ENCODE measurements at places on chromosomes 12 and 14.

- no peak for DNase-seq
Observed at GRCh38 chr12:125989696-125990095, 924.5 kb downstream of the AACS start.

DNA sequence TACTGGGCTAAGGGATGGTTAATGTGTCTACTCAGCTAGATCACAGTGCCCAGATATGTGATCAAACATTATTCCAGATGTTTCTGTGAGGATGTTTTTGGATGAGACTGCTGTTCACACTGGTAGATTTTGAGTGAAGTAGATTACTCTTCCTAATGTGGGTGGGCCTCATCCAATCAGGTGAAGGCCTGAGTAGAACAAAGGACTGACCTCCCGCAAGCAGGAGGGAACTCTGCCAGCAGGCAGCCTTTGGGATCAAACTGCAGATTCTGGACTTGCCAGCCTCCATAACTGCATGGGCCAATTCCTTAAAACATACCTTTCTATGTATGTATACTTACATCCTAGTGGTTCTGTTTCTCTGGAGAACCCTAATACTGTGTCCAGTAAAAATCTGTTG lies 219.3 kb downstream of the APAF1 start:
- no peak for DNase-seq

DNA sequence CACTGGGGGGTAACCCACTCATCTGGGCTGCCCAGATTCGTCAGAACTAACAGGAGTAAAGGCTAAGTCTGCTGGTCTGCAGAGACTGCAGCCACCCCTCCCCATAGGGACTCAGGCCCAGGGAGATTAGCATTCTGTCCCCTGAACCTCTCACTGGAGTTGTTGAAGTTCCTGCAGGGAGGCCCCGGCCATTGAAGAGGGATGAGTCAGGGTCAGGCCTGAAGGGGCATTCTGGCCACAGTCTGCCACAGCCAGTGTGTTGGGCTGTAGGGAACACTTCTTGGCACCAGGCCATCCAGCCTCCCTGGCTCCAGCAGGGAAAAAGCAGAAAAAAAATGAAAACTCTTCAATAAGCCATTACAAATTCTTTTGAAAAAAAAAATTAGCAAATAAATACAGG lies 35.3 kb downstream of the KLRK1 start:
- no peak for DNase-seq

GRCh38 chr12:106115440-106115839 lies 23.3 kb downstream of the NUAK1 start:
- DNase-seq, result no peak

DNA sequence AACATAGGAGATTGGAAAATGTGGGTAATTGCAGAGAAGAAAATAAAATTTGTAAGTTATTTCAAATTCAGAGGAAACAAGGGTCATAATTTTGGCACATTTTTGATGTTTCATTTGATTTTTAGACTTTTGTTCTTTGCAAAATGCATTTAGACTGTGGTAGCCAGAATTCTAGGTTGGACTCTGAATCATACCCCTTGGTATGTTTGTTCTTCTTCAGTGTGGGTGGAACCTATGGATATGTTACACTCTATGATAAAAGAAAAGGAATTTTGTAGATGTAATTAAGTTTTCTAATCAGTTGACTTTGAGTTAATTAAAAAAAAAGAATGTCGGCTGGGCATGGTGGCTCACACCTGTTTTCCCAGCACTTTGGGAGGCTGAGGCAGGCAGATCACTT lies 827.0 kb downstream of the AACS start:
- DNase-seq, result no peak

DNA sequence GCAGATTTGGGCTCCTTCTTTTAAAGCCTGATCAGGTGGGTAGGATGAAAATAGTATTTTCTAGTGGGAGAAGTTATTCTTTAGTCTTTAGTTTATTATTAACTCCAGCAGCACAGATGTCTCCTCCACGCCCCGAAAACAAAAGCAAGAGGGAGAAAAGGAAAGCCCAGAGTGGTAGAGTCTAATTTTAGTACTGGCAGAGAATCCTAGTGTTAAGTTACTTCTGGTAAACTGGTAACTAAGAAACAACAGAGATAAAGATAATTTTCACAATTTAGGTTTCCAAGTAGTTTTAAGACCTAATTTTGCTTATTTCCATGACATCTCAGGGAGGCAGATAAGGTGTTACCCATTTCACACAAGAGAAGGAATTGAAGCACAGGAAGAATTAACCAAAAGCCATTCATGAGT lies 16.3 kb downstream of the ATP5MC2 start:
- DNase-seq, result no peak

- DNase-seq, result no peak
Observed at GRCh38 chr12:122155705-122156104, 18.3 kb downstream of the IL31 start.

- no peak for DNase-seq
Observed at GRCh38 chr14:99566009-99566389, 38.0 kb downstream of the CCDC85C start.

DNA sequence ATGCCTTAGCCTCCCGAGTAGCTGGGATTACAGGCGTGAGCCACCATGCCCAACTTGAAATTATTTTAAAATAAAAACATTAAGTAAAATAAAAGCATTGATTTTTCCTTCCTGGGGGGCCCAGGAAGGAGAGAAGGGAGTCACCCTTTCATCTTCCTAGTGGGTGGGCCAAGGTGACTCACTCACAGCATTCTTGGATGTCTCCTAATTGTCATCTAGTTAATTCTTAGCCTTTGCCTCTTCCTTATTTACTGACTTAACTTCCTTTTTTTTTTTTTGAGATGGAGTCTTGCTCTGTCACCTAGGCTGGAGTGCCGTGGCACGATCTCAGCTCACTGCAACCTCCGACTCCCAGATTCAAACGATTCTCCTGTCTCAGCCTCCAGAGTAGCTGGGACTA lies 29.2 kb downstream of the TMEM120B start:
- no peak for DNase-seq

DNA sequence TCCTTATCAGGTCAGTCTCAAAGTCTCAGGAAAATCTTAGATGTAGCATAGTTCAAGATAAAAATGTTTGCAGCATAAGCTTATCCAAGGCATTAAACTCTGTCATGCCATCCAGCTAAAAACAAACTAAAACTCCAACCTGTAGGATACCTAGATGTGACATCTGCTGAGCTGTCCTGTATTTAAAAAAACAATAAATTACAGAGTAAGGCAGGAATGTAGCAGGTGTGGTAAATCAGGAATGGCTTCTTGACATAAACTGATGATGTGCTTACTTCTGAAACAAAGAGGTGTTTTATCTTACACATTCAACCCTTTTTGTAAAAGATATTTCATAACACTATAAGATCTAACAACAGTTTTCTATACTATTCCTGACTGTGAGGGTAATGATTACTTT lies 30.6 kb upstream of the DLGAP5 start:
- DNase-seq, result no peak

DNA sequence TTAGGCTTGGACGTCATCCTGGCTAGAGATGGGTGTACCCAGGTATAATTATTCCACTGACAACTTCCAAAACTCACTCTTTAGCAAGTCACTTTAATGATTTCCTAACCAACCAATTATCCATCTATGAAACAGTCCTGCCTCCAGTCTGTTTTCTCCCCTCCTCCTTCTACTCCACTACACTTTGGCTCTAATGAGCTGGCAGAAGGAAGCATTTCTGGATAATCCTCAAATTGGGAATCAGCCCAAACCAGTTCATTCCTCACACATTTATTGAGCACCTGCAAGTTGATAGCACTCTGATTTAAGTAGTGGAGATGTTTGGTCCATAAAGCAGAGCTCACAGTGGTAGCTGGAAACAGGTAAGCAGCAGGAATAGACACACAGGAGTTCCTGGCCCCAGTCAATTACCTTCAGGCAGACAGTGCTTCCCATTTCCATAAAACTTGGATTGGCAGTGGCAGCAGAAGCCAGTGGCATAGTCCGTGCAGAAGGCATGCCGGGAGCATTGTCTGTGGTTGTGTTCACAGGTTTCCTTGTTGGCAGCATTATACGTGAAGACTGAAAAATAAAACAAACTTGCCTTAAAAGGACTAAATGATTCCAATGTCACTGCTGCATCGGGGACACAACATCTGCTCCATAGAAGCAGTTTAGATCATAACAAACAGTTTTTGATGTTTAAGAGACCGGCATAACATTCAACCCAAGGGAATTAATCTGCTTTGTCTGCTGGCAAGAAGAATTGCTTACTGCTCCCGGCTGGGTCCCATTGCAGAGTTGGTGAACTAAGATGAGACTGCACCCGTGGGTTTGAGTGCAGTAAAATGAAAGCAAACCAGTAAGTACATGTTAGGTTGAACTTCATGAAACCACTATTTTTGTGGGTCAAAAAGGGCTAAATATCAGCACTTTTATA lies 26.2 kb downstream of the NID2 start:
- DNase-seq, result no peak

GRCh38 chr12:388541-389141 lies 479 bp downstream of the KDM5A start:
- no peak for DNase-seq

- DNase-seq, result no peak
Observed at GRCh38 chr12:133130808-133131128, 341 bp downstream of the ZNF10 start.

- no peak for DNase-seq
Observed at GRCh38 chr14:100401031-100401692, 78.0 kb downstream of the SLC25A47 start.

DNA sequence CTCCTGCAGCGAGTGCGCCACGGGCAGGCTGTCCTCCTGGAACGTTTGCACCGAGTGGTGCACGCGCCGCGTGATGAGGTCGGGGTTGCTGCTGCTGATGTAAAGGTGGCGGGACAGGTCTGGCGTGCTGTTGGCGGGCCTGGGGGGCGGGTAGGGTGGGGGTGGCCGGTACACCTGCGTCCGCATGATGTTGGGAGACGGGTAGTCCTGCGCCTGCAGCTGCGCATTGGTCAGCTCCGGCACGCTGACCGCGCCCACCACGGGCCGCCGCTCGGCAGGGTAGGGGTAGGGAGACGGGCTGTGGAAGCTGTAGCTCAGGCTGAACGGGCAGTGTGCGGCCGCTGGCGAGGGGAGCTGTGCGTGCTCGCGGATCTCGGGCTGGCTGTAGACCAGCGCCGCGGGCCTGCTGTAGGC lies 75.2 kb downstream of the PTPN21 start:
- DNase-seq, result no peak

GRCh38 chr12:130213249-130213648 lies 51.0 kb downstream of the FZD10 start:
- DNase-seq, result no peak

- DNase-seq, result no peak
Observed at GRCh38 chr14:56185992-56186391, 67.8 kb downstream of the PELI2 start.

- DNase-seq, result no peak
Observed at GRCh38 chr14:90301668-90302090, 30.1 kb downstream of the NRDE2 start.

- DNase-seq, result no peak
Observed at GRCh38 chr12:112386726-112387125, 4.5 kb upstream of the HECTD4 start.

DNA sequence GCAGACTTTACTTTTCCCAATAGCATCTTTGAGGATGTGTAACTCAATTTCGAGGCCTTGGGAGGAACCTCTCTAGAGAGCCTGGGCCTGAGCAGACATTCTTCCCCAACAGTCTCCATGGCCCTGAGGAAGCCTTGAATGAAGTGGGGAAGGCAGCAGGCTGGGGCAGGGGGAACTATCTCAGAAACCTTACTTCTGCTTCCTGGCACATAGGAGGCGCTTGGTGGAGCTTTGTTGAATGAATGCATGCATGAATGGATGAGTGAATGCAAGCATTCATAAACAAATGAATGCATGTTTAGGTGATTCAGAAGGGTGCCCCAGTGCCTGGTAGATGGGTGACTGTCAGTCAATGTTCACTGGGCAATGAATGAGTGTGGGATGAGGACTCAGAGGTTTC lies 58.3 kb downstream of the GALNT16 start:
- no peak for DNase-seq

DNA sequence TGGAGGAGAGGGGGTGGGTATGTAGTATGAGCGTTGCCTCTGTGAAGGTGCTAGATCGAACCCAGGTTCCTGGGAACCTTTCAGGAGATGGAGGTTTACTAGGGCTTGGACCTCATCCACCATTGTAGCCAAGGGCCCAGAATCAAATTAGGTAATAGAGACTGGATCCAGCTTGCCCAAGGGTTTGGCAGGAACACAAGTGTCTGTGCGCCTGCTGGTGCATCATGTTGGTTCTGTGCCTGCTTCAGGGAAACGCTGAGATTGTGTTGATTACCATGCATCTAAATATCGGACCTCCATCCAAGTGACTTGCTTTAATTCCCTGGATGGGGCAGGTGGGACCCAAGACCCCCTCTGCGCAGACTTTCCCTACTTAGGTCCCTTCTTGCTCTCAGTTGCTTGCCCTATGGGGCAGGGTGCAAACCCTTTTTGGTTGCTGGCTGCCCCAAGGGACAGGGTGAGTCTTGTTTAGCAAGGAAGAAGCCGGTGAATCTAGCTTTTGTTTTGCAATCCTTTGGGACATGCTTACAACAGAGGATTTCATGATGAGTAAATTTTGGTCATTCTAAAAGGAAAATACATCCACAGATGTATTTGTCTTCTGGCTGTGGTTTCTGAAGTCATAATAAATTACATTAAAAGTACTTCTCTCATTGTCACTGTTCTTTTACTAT lies 189.8 kb upstream of the PRICKLE1 start:
- no peak for DNase-seq

DNA sequence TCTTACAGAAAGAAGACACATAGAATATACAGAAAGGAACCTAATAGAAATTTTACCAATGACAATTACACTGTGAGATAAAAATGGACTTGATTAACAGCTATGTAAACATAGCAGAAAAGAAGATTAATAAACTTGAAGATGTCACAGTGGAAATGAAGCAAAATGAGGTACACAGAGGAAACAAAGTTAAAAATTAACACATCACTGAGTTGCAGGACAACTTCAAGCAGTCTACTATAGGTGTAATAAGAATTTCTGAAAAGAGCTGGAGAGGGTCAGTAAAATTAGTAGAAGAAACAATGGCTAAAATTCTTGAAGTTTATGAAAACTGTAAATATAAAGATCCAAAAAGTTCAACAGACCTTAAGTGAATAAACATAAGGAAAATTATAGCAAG lies 738.7 kb downstream of the C12orf50 start:
- DNase-seq, result no peak

DNA sequence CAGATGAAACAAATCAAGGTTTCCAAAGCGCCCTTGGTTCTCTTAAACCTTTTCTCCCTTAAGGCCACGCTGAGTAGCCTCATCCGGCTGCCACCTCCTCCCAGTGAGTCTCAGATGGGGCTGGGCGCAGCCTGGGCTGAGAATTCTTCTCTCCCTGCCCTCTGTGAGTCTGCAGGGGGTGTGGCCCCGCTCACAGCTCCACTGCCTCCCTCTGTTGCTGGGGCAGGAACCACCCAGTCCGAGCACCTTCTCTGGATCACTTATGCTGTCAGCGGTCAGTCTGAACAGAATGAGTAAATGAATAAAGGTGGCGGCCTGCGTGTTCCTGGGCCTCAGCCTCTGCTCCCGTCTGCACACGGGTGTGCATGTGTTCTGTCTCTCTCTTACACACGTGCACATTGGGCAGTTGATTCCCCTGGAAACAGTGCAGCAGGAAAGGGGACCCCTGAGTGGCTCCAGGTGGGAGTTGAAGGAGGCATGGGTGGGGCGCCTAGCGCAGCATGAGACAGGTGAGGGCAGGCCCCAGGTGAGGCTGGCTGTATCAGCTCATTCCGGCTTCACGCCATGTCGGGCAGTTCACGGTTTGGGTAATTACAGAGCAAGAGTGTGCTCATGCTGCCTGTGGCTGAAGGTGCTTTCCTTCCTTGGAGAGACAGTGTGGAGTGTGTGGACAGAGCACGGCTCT lies 4.3 kb downstream of the PAPLN start:
- no peak for DNase-seq

- no peak for DNase-seq
Observed at GRCh38 chr12:100954118-100954517, 159.5 kb downstream of the ANO4 start.

- DNase-seq, result no peak
Observed at GRCh38 chr14:34099635-34100034, 148.8 kb upstream of the EGLN3 start.

All from epithelial cell of proximal tubule (primary cell).